ENCODE measurements at places on chromosomes 13 and 19. TPM values are rescaled to one million over a fixed set of nuclear protein-coding genes. Genes with fewer than 3 reads are reported as not detected.

The POLR2I gene
- 35.7 TPM for total RNA-seq

The IGLON5 gene
- total RNA-seq: 0.06 TPM

- H3K27me3 ChIP-seq: no peaks in the 10 kb centered on the region
- no peaks in the 10 kb centered on the region for H3K4me1 ChIP-seq
- no peak for DNase-seq
- H3K4me3 ChIP-seq: no peak overlapping the region
Measured at GRCh38 chr13:43516401-43516833, 270.4 kb downstream of the ENOX1 start.

DNA sequence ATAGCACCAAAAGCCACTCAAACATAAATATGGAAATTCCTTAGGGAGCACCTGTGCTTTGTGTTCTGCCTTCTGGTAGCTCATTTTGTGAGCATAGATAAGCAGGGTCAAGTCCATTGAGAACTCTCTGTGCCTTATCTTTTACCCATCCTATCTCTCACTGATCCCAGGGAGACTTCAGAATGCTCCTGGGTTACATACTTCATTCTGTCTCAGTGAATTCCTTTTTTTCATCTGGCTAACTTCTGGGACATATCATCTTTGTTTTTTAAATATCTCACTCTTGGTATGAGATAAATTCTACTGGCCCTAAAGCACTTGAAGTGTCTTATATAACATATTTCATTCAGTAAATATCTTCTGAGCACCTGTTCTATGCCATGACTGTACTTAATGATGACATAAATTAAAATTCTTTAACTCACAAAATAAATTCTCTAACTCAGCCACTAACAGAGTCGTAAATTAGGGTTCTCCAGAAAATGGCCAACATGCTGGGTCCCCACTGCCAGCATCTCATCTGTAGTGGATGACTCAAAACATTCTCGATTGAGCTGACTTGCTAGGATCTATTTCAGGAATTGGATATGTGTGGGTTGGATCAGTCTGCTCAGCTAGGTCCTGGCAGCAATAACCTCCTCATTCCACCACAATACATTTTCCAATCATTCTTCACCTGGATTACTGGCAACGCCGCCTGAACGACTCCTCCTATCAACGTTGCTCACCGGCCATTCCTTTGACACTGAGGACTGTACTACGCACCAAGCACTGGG, 170.2 kb downstream of the FOXO1 start:
- DNase-seq: no peak
- no peaks in the 10 kb centered on the region for H3K36me3 ChIP-seq
- no peak overlapping the region for H3K27ac ChIP-seq
- H3K4me1 ChIP-seq: no peaks in the 10 kb centered on the region

DNA sequence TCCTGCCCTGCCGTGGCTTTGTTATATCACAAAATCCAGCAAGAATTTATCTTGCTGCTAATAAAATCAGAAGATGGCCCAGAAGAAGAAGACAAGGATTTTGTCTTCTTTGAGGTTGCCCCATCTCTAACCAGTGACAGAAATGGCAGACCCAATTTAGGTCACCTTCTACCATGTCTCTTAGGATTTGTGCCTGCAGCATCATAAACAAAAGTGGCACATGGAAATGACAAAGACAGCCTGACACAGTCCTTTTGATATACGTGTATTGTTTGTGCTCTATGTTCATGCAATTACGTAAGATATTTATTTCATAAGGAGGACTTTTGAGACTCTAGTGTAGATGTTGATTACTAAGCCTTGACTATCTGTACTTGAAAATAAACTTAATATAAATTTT, 135.9 kb upstream of the TMTC4 start:
- H3K36me3 ChIP-seq: no peaks in the 10 kb centered on the region
- no peaks in the 10 kb centered on the region for H3K27me3 ChIP-seq
- no peak overlapping the region for H3K4me3 ChIP-seq
- no peak overlapping the region for H3K27ac ChIP-seq
- no peaks in the 10 kb centered on the region for H3K4me1 ChIP-seq
